HCEC 1CT (cell line): ENCODE measurements at places on chromosomes 3 and 15.
A peak's percentile ranks its signal among the peaks of the same experiment; 100 is the strongest.

GRCh38 chr3:18049096-18049495, 306.7 kb upstream of the TBC1D5 start:
- peak; percentile 23 for DNase-seq

DNA sequence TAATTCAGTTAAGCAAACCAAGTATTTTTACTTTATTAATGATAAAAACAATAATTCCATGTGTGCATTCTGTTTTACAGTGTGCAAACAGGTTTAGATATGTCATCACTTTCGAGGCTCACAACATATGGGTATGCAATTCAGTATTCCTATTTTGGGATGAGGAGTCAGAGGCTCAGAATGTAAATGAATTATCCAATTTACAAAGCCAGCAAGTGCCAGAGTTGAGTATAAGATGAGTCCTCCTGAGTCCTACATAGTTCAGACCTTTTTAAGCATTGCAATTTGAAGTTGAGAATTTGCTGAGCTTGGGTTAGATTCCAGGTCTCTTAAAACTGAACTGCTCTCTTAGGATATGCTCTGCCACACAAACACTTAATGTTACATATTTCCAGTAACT, 424.2 kb upstream of the ROBO2 start:
- peak; percentile 63 for DNase-seq

DNA sequence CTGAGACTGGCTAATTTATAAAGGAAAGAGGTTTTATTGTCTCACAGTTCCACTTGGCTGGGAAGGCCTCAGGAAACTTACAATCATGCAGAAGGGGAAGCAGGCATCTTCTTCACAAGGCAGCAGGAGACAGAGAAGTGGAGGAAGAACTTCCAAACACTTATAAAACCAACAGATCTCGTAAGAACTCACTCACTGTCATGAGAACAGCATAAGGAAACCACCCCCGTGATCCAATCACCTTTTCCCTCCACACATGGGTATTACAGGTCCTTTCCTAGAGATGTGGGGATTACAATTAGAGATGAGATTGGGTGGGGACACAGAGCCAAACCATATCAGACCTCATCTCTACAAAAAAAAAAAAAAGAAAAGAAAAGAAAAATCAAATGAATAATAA, 25.7 kb downstream of the CGGBP1 start:
- no peak for DNase-seq

DNA sequence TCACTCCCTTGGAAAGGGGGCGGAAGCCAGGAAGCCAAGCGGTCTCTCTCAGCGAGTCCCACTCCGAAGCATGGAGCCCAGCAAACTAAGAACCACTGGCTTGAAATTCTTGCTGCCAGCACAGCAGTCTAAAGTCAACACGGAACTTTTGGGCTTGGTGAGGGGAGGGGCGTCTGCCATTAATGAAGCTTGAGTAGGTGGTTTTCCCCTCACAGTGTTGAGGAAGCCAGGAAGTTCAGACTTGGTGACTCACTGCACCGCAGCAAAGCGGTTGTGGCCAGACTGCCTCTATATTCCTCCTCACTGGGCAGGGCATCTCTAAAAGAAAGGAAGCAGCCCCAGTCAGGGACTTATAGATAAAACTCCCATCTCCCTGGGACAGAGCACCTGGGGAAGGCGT, 665.4 kb upstream of the CBLB start:
- DNase-seq, result no peak

DNA sequence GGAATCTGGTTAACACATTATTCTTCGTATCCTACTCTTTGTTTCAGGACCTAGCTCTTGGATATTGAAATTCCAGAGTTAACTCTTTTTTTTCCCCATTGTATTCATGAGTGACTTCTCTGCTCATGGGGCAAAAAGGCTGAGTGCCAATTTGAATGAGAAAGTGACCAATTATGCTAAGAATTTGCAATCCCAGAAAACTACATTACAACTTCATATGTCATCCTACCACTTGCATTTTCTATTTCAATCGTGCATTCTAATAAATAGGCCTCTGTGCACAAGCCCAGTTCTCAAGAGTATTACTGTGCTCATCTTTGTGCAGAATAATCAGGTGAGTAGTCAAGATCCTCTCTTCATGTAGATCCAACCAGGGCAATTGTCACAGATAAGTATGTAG, 537.8 kb downstream of the OTOL1 start:
- peak; percentile 78 for DNase-seq

DNA sequence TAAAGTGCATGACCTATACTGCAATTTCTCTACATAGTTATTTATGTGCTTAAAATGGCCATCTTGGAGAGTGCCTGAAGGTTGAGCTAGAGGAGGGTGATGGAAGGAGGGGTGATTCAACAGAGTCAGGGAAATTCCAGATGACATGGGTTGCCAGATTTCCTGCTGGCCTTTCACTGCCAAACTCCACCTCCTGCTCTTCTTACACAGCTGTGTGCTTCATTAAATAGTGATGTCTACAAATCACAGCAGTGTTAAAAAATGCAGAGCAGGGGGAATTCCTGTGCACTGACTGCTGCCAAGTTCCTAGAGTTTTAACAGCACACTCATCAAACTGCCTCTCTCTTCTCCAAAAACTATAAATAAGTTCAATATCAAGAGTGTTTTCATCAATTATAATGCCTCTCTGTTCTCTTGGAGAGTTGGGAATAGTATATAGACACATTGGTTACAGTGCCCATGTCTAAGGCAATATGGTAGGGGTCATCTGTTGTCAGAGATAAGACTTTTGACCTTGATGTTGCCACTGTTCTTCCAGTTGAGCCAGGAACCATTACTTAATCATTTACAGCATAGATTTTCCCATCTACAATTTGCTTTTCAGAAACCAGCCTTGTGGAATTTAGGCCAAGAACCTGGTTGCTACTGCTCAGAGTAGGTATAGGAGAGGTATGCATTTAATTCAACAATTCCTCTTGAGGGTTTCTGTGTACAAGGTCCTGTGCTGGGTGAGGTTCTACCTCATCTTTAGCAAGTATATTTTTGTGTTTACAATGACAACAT, 79.6 kb downstream of the TP63 start:
- peak; percentile 98 for DNase-seq

GRCh38 chr3:148955544-148956346, 35.6 kb upstream of the GYG1 start:
- DNase-seq, result peak; percentile 84

DNA sequence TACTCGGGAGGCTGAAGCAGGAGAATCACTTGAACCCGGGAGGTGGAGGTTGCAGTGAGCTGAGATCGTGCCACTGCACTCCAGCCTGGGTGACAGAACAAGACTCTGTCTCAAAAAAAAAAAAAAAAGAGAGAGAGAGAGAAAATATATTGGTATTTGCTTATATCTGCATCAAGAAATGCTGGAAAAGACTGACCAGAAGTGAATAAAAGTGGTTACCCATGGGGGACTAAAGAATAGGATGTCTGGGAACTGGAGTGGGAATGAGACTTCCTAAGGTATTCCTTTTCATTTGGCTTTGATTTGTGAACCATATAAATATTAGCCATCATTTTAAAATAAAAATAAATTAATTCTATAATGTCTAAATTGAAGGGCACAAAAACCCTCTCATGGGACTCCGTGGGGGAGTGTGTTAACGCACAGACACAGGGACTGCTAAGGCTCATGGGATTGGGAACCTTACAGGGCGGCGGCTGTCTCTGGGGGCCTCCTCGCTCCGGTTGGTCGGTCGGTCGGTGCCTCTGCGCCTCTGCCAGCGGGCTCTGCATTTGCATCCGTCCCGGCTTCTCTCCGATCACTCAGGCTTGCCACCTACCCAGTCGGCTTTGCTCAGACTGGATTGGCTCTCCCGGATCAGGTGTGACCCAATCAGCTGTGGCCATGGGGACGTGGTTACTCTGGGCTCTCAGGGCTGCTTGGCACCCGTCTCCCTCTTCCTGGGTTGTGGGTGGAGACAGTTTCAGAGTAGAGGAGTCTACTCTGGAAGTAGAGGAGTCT, 12.7 kb upstream of the TSPAN3 start:
- no peak for DNase-seq
